ENCODE measurements at places on chromosomes 12 and 14. TPM values are rescaled to one million over a fixed set of nuclear protein-coding genes. Genes with fewer than 3 reads are reported as not detected.

LPAR5 gene
- total RNA-seq = 0.94 TPM

SLC16A7 gene
- 38.2 TPM for total RNA-seq

B3GNT4 gene
- 18.2 TPM for total RNA-seq

PPHLN1 gene
- 104 TPM for total RNA-seq

DENND5B gene
- 85.1 TPM for total RNA-seq
